ENCODE measurements at places on chromosomes 13 and 19.
A peak's percentile ranks its signal among the peaks of the same experiment; 100 is the strongest.

DNA sequence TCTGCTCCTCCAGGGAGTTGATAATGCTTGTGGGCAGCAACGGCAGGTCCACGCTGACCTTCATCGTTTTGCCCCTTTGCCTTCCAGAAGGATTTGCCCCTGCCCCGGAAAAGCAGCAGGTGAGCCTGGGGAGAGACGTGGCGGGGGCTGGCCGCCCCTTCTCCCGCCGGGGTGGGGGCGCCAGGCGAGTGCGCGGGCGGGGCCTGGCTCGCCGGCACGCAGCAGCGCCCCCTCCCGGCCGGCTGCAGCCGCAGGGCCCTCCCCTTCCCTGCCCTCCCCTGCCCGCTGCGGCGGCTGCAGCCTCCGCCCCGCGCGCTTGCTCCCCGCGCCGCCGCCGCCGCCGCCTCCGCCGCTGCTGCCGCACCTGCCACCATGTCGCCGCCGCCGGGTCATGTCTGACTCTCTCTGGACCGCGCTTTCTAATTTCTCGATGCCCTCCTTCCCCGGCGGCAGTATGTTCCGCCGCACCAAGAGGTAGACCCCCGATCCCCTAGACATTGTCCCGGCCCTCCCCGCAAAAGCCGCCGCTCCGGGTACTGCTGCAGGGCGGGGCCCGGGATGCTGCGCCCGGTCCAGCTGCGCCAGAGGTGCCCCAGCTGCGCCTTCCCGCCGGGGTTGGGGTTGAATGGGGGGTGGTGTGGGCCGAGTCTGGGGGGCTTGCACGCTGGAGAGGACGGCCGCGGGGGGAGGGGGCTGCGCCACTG is at the start of gene MAST1:
TSS of gene MAST1 (plus strand) at position 334 of the 704 bp plus-strand sequence. CDS start at position 392, 58 bp downstream.
- peak; percentile 75 for DNase-seq

DNA sequence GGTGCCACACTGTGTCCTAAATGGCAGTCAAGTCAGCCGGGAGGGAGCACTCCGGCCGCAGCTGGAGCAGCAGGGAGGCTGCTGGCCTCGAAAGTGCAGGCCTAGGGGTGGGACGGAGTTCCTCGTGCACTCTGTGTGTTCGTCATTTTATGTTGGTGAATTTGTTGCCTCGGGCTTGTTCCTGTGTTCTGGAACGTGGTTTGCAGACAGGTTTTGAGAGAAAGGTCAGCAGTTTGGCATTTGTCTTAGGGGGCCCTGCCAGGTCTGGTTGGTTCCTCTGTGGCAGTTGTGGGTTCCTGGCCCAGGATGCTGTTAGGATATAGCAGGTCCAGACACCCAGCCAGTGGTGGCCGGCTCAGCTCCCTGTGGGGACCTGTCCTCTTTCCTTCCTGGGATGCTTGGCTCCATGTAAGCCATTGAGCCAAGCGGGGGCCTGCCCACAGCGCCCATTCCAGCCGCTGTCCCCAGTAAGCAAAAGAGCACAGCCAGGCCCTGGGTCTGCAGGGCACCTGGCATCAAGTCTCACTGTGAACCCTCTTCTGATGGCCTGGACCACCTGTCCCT is 30.0 kb downstream of the MPHOSPH8 start:
- DNase-seq, result no peak

GRCh38 chr13:40586886-40587565 is 79.4 kb downstream of the FOXO1 start:
- no peak for DNase-seq

- peak; percentile 93 for DNase-seq
These were observed 372 bp downstream of the DNAAF3 start for GRCh38 chr19:55165952-55166529.

DNA sequence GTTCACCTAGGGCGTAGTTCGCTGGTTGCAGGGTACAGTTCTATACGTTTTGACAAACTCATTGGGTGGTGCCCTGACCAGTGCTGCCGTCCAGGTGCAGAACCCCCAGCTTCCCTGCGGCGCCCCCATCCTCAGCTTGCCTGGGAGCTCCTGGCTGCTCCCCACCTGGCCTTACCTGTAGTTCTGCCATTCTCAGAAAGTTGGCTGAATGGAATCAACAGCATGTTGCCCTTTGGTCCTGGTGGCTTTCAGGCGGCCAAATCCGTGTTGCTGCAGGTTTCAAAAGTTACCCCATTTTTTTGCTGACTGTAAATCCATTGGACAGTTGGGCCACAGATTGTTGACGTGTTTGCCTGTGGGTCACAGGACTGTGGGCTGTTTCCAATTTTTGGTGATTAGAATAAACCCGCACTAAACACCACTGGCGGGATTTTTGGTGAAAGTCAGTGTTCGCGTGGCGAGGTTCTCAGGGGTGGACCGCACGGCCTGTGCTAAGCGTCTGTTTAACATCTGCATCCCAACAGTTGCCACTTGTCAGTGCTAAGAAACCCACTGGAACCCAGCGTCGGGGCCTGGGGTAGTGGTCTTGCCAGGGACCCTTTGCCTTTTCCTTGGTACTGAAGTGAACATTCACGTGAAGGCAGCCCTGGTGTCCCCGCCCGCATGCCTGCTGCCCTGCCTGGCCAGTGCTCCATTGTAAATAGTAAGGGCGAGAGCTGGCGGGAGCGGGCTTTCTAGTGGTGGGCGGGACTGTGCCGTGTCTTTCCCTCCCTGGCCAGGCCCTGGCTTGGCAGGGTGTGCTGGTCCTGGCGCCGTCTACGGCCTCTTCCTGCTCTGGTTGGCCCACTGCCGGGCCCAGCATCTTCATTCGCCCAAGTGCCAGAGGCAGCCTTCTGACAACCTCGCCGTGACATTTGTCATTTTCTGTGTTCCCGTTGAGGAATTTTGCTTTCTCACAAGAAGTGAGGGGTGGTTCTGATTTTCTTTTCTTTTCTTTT is 3.3 kb downstream of the DOT1L start:
- peak; percentile 23 for DNase-seq

DNA sequence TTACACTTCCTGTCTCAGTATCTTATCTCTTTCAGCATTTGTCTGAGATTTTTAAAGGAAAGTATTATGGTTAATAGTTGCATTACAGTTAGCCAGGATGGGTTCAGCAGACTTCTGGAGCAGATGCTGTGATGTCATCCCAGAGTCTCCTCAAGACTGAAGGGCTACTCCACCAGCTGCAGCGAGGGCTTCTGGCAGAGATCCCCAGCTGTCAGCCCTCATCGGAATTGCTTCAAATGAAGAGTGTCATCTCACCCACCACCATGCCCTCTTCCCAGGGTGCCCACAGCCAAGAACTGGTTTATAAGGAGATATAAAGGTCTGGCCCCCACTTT is 84.4 kb downstream of the FAM216B start:
- DNase-seq, result no peak

- DNase-seq, result no peak
These were observed 381.1 kb downstream of the FGF14 start for GRCh38 chr13:102020611-102021216.

Data from hematopoietic multipotent progenitor cell treated with erythropoietin and hydrocortisone succinate and interleukin-3 and kit ligand, for 6 days (in vitro differentiated cells).